Spinal cord (tissue), 10 donors: ENCODE measurements at places on chromosomes 3 and 15. TPM values are rescaled to one million over a fixed set of nuclear protein-coding genes. Genes with fewer than 3 reads are reported as not detected.
A peak's percentile ranks its signal among the peaks of the same experiment; 100 is the strongest.

STXBP5L gene
- total RNA-seq: 19.1 TPM

DNA sequence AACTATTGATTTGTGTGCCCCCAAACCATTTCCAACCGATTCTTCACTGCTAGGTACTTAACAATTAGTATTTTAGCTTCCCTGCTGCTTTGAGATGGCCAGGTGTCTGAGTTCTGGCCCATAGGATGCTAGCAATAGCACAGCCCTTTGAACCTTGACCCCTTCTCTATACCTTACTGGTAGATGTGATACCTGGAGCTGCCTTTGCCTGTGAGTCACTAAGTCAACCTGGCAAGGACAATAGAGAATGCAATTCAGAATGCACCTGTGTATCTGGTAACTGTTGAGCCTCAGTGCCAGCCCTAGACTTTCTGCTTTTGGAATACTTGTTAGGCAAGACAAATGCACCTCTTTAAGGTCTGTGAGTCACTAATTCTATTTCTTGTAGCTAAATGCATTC lies 467.4 kb downstream of the GRM7 start:
- H3K4me1 ChIP-seq: no peaks in the 10 kb centered on the region
- DNase-seq: no peak
- H3K27me3 ChIP-seq: no peaks in the 10 kb centered on the region
- no peaks in the 10 kb centered on the region for H3K36me3 ChIP-seq
- no peak overlapping the region for H3K4me3 ChIP-seq
- H3K27ac ChIP-seq: no peak overlapping the region

GRCh38 chr15:61171209-61171608 lies 57.9 kb downstream of the RORA start:
- no peak overlapping the region for H3K27ac ChIP-seq
- H3K4me1 ChIP-seq: no peaks in the 10 kb centered on the region
- no peaks in the 10 kb centered on the region for H3K36me3 ChIP-seq
- DNase-seq: no peak
- no peak overlapping the region for H3K4me3 ChIP-seq
- no peaks in the 10 kb centered on the region for H3K27me3 ChIP-seq

- H3K27me3 ChIP-seq: no peaks in the 10 kb centered on the region
- H3K4me1 ChIP-seq: peaks cover 9% of the 10 kb centered on the region
- H3K4me3 ChIP-seq: no peak overlapping the region
- peaks cover 3% of the 10 kb centered on the region for H3K36me3 ChIP-seq
Observed at GRCh38 chr3:185939721-185940120, 1.9 kb upstream of the TRA2B start.

FEZF2 gene
- not detected for total RNA-seq

NOX5 gene
- total RNA-seq: 0.20 TPM

- H3K36me3 ChIP-seq: no peaks in the 10 kb centered on the region
- no peak for DNase-seq
- no peak overlapping the region for H3K4me3 ChIP-seq
- H3K27ac ChIP-seq: no peak overlapping the region
Observed at GRCh38 chr15:44009038-44009437, 182.2 kb downstream of the WDR76 start.

DNA sequence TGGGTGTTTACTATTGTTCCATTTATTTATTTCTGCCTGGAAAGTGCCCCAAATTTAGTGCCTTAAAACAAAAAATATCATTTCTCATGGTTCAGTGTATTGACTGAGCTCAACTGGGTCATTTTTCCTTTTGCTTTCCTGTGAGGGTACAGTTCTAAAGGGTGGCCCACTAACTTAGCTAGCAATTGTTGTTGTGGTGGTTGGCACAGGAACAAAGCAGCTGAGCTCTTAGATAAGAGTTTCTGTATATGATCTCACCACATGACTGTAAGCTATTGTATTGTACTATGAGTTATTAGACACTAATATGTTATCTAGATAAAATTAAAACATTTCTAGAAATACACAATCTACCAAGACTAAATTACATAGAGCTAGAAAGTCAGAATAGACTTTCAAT lies 1283.7 kb downstream of the OTOL1 start:
- DNase-seq: no peak
- no peaks in the 10 kb centered on the region for H3K36me3 ChIP-seq
- no peaks in the 10 kb centered on the region for H3K4me1 ChIP-seq
- H3K27ac ChIP-seq: no peak overlapping the region

PLA1A gene
- 0.69 TPM for total RNA-seq

MTMR10 gene
- 28.6 TPM for total RNA-seq

AP3B2 gene
- 36.4 TPM for total RNA-seq

DNA sequence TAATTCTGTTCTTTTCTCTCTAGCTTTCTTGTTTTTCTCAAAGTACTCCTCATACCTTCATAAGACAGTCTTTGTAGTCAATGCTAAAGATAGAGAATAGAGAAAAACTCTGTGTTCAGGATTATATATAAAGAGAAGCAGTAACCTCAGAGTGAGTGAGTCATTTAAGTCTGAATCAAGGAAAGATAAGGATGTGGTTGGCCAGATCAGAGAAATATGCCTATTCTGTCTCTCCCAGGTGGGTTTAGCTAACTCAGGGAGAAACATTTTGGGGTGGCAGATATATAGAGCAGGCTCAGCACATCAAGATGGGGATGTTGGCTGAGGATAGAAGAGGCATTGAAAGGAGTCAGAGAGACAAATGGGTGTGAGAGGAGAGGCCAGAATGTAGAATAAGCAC lies 31.4 kb downstream of the GTF2E1 start:
- H3K4me3 ChIP-seq: no peak overlapping the region
- no peaks in the 10 kb centered on the region for H3K4me1 ChIP-seq
- H3K27ac ChIP-seq: no peak overlapping the region
- H3K36me3 ChIP-seq: no peaks in the 10 kb centered on the region
- DNase-seq: no peak

- no peaks in the 10 kb centered on the region for H3K27me3 ChIP-seq
- no peaks in the 10 kb centered on the region for H3K4me1 ChIP-seq
- no peak for DNase-seq
- H3K4me3 ChIP-seq: no peak overlapping the region
- H3K27ac ChIP-seq: no peak overlapping the region
Observed at GRCh38 chr3:187587076-187587475, 83.1 kb downstream of the SST start.

GRCh38 chr3:36926292-36926897 lies 18.5 kb downstream of the TRANK1 start:
- no peaks in the 10 kb centered on the region for H3K27me3 ChIP-seq
- peaks cover 3% of the 10 kb centered on the region for H3K4me1 ChIP-seq
- no peak for DNase-seq
- no peak overlapping the region for H3K4me3 ChIP-seq

GXYLT2 gene
- 30.9 TPM for total RNA-seq

GOLGA8J gene
- total RNA-seq: 0.40 TPM

TMCO5A gene
- not detected for total RNA-seq

ARHGAP31 gene
- 27.9 TPM for total RNA-seq

DNA sequence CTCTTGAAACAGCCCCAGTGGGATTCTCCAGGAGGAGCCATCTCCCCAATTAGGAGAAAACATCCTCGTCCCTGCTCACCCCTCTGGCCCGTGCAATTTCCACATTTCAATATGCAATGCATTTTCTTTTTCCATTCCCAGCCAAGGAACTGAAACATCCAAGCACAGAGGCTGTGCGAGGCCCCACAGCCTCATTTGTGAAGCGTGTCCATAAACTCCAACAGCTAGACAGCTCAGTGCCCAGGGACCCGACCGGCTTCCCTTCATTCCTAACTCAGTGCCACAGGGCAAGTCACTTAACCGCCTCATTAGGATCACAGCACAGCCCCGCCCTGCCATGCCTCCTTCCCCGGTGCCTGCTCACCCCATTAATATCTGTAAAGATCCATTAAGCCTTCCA lies 204.2 kb upstream of the IGF1R start:
- no peak overlapping the region for H3K4me3 ChIP-seq
- H3K4me1 ChIP-seq: peaks cover 3% of the 10 kb centered on the region
- no peaks in the 10 kb centered on the region for H3K36me3 ChIP-seq
- H3K27ac ChIP-seq: no peak overlapping the region

SHC4 gene
- 11.0 TPM for total RNA-seq

THSD4 gene
- 127 TPM for total RNA-seq

MESP1 gene
- total RNA-seq: 5.1 TPM

IL17RD gene
- 20.0 TPM for total RNA-seq

ZWILCH gene
- total RNA-seq: 17.7 TPM

- no peak for DNase-seq
- H3K27ac ChIP-seq: no peak overlapping the region
- no peaks in the 10 kb centered on the region for H3K4me1 ChIP-seq
Observed at GRCh38 chr3:5073374-5074085, 48.6 kb upstream of the ARL8B start.

DNA sequence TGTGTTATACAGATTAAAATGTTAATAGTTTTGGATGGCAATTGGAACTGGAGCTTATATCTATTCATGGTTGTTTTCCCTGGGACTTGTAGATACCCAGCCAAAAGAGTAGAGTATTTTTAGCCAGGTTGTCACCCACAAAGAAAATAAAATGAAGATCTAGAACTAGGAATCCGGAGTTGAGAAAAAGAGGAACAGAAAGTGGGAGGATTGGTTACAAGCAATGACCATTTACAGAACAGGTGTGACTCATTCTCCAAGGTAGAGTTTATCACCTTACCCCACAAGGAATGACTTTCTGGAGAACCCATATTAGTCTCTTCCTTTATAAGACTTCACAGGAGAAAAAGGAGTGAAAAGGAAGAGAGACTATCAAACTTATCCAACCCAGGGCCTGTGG lies 99.8 kb downstream of the TMEM108 start:
- H3K27me3 ChIP-seq: no peaks in the 10 kb centered on the region
- no peaks in the 10 kb centered on the region for H3K4me1 ChIP-seq
- no peak overlapping the region for H3K4me3 ChIP-seq
- H3K27ac ChIP-seq: no peak overlapping the region
- no peak for DNase-seq

TTLL13 gene
- 0.28 TPM for total RNA-seq

- no peaks in the 10 kb centered on the region for H3K4me1 ChIP-seq
- H3K4me3 ChIP-seq: no peak overlapping the region
- no peak overlapping the region for H3K27ac ChIP-seq
- no peak for DNase-seq
- H3K27me3 ChIP-seq: no peaks in the 10 kb centered on the region
- H3K36me3 ChIP-seq: peaks cover 3% of the 10 kb centered on the region
Observed at GRCh38 chr3:14898929-14899328, 48.5 kb upstream of the NR2C2 start.

GRCh38 chr3:159852821-159853505 lies 135.7 kb upstream of the IL12A start:
- peaks cover 32% of the 10 kb centered on the region for H3K4me1 ChIP-seq
- H3K4me3 ChIP-seq: peak overlapping the region; percentile 4
- peak overlapping the region; percentile 94 for H3K27ac ChIP-seq
- no peak for DNase-seq
- no peaks in the 10 kb centered on the region for H3K27me3 ChIP-seq
- H3K36me3 ChIP-seq: no peaks in the 10 kb centered on the region

- no peaks in the 10 kb centered on the region for H3K27me3 ChIP-seq
- H3K36me3 ChIP-seq: no peaks in the 10 kb centered on the region
- no peak overlapping the region for H3K4me3 ChIP-seq
- H3K27ac ChIP-seq: no peak overlapping the region
- no peaks in the 10 kb centered on the region for H3K4me1 ChIP-seq
- no peak for DNase-seq
Observed at GRCh38 chr3:61297821-61298220, 46.6 kb upstream of the FHIT start.

CLEC3B gene
- 391 TPM for total RNA-seq

DNA sequence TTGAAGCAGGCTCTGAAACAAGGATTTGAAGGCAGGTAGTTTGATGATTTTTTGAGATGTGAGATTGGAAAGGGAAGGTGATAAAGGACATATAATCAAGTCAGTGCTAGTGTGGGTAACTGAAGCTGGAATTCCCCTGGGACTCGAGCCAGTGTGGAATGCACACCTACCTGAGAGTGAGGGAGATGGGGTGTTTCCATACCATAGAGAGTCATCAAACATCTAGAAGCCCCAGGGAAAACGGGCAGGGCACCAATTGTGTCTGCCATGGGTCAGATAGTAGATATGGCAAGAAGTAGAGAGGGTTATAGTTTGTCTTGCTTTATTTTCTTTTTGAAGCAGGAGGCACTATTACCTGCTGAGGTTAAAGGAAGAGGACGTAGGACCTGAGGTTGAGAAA lies 120.0 kb downstream of the SSR3 start:
- DNase-seq: no peak
- no peak overlapping the region for H3K4me3 ChIP-seq
- H3K4me1 ChIP-seq: no peaks in the 10 kb centered on the region
- no peaks in the 10 kb centered on the region for H3K27me3 ChIP-seq
- no peak overlapping the region for H3K27ac ChIP-seq
- H3K36me3 ChIP-seq: no peaks in the 10 kb centered on the region

DNA sequence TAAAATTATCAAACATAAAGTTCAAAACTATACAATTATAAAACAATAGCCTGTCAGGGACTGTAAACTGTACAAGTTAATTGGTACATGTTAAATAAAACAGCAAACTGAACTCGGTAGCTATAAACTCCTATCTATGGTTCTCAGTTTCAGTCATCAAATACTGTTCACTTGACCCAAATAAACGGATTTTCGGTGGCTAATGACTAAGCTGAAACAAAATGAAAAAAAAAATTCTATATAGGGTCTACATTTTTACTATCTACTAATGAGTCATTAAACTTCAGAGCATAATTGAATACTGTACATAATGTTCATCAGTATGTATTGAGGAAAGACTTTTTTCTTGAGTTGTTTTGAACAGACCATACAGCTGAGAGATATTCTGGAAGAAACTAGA lies 6.6 kb downstream of the PROK2 start:
- H3K27me3 ChIP-seq: peaks cover 26% of the 10 kb centered on the region
- no peaks in the 10 kb centered on the region for H3K36me3 ChIP-seq
- DNase-seq: no peak

C3orf70 gene
- total RNA-seq: 37.7 TPM

GRCh38 chr3:162142511-162142910 lies 645.9 kb downstream of the OTOL1 start:
- no peaks in the 10 kb centered on the region for H3K27me3 ChIP-seq
- no peak for DNase-seq
- no peak overlapping the region for H3K27ac ChIP-seq
- H3K4me3 ChIP-seq: no peak overlapping the region

DNA sequence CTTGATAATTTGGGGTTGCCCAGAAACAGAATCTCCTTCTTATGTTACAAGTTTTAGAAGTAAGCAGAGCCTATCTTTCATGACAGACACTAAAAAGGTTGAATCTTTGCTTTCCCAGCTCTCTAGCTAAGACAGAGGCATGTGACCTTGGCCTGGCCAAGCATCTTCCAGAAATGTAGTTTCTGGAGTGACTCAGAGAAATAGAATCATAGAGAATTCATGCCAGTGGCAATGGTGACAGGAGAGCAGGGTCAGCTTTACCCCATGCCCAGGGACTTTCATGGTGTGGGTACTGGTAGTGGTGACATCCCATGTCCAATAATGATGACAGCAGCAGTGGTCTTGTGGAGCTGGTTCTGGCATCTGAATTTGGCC lies 4.0 kb upstream of the PARP6 start:
- DNase-seq: no peak
- no peaks in the 10 kb centered on the region for H3K27me3 ChIP-seq
- H3K27ac ChIP-seq: no peak overlapping the region
- H3K4me3 ChIP-seq: no peak overlapping the region
- peaks cover 8% of the 10 kb centered on the region for H3K4me1 ChIP-seq
